ENCODE measurements at places on chromosomes 13 and 19. TPM values are rescaled to one million over a fixed set of nuclear protein-coding genes. Genes with fewer than 3 reads are reported as not detected.

The MTUS2 gene
- total RNA-seq: 0.02 TPM

- H3K27ac ChIP-seq: no peak overlapping the region
- no peak for DNase-seq
- H3K27me3 ChIP-seq: peaks cover 25% of the 10 kb centered on the region
- H3K36me3 ChIP-seq: no peaks in the 10 kb centered on the region
- H3K4me3 ChIP-seq: no peak overlapping the region
These were observed 6.5 kb downstream of the MLNR start for GRCh38 chr13:49226613-49227012.

DNA sequence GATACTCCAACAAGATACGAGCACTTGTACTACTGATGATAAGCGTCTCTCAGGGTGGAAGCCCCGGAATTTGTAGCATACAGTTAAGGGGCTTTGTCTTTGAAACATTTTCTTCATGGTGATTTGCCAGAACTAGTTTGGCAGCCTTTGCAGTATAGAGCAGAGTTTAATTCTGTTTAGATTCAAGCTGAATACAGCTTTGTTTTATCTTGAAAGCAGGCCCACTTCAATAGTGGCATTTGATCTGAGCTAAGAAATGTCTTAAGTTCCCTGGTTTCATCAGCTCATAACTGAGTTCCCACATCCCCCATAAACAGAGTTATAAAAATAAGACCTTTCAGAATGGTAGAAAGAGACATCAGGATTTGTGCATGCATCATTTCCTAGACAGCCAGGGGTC lies 125.9 kb downstream of the MIPEP start:
- H3K36me3 ChIP-seq: no peaks in the 10 kb centered on the region
- no peaks in the 10 kb centered on the region for H3K27me3 ChIP-seq
- H3K4me3 ChIP-seq: no peak overlapping the region

DNA sequence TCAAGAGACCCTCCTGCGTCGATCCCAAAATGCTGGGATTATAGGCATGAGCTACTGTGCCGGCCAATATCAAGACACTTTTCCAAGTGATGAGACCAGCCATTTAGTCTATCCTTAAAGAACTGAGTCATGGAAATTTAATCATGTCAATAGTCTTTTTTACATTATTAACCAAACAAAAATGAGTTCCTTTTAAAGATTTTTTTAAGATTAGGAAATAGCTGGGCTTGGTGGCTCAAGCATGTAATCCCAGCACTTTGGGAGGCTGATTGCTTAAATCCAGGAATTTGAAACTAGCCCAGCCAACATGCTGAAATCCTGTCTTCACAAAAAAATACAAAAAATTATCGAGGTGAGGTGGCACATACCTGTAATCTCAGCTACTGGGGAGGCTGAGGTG lies 16.7 kb upstream of the ZNF564 start:
- no peak overlapping the region for H3K27ac ChIP-seq
- H3K4me3 ChIP-seq: no peak overlapping the region
- no peak for DNase-seq
- peaks cover 7% of the 10 kb centered on the region for H3K4me1 ChIP-seq
- no peaks in the 10 kb centered on the region for H3K36me3 ChIP-seq

The ZNF358 gene
- 14.1 TPM for total RNA-seq

The CCDC8 gene
- total RNA-seq: not detected

DNA sequence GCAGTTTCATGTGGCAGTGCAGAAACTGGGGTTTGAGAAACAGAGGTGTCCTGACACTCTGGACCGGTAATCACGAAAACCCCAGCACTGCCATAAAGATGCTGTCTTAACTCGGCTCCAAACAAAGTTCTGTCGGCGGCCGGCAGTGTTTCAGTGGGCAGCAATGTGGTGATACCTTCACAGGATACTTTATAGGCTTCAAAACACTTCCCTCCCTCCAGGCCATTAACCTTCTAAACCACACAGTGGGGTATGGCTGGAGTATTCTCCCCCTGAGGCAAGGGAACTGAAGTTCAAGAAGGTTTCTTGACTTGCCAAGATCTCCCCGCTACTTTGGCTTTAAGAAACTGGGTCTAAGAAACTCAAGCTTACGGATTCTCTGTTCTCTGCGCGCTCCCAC lies 1.1 kb downstream of the RUBCNL start:
- H3K27me3 ChIP-seq: peaks cover 34% of the 10 kb centered on the region
- DNase-seq: no peak
- H3K36me3 ChIP-seq: peaks cover 3% of the 10 kb centered on the region
- H3K27ac ChIP-seq: no peak overlapping the region
- H3K4me3 ChIP-seq: peak overlapping the region; percentile 88

DNA sequence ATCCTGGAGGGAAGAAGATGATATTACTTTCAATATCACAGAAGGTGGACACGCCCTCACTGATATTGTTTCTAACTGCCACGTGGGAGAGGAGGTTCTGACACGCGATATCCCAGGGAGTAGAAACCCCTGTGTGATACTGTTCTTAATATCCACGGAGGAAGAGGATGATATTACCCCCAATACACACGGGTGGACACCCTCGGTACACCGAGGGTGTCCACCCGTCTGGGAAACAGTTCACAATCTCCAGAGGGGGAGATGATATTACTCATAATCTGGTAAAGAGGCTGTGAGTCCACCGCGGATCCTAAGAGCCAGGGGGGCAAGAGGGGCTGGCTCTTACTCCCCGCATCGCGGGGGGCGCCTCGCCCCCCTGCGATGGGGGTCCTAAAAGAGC lies 29.7 kb upstream of the RGCC start:
- DNase-seq: no peak
- peak overlapping the region; percentile 69 for H3K4me3 ChIP-seq
- H3K36me3 ChIP-seq: no peaks in the 10 kb centered on the region
- no peak overlapping the region for H3K27ac ChIP-seq
- no peaks in the 10 kb centered on the region for H3K27me3 ChIP-seq
- peaks cover 5% of the 10 kb centered on the region for H3K4me1 ChIP-seq

GRCh38 chr19:48926909-48927308 lies 6.6 kb upstream of the DHDH start:
- DNase-seq: peak; percentile 6
- no peak overlapping the region for H3K27ac ChIP-seq
- peak overlapping the region; percentile 24 for H3K4me3 ChIP-seq
- H3K4me1 ChIP-seq: peaks cover 11% of the 10 kb centered on the region
- H3K36me3 ChIP-seq: no peaks in the 10 kb centered on the region

DNA sequence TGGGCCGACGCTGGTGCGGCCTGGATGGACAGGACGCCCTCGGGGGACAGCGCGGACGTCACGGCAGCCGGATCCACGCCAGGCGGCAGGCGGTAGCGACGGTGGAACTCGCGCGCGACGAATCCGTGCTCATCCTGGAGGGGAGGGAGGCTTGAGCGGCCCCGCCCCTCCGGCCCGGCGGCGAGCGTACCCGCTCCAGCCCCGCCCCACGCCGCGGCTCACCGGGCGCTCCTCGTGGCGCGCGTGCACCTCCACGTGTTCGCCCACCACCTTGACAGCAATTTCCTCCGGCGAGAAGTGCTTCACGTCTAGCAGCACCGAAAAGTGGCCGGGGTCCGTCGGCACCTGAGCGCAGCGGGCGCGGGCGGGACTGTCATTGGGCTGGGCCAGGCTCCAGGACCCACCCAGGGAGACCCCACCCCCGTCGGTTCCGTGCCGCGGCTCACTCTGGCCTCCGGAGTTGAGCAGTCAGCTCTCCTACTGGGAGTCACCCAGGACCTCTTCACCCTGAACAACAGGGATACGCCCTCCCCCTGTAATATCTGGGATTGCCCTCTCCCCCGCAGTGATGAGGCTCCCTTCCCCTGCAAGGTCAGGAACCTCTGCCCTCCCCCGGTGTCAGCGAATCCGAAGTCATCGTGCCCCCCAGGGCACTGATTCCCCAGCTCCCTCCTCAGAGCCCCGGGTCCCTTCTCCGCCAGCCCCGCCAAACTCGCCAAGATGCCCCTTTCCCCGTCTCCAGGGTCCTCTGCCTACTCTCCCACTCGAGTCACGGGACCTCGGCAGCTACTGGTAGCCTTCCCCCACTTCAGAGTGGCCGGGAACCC lies 1.1 kb downstream of the HSPB6 start:
- peaks cover 6% of the 10 kb centered on the region for H3K27me3 ChIP-seq
- peak overlapping the region; percentile 54 for H3K4me3 ChIP-seq
- peak; percentile 70 for DNase-seq
- peaks cover 41% of the 10 kb centered on the region for H3K4me1 ChIP-seq

- no peak overlapping the region for H3K4me3 ChIP-seq
- H3K27me3 ChIP-seq: no peaks in the 10 kb centered on the region
- no peak for DNase-seq
These were observed 150.9 kb downstream of the SPRY2 start for GRCh38 chr13:80189889-80190597.

- no peaks in the 10 kb centered on the region for H3K4me1 ChIP-seq
- DNase-seq: no peak
- H3K4me3 ChIP-seq: no peak overlapping the region
- H3K27ac ChIP-seq: no peak overlapping the region
These were observed 47.1 kb upstream of the MBNL2 start for GRCh38 chr13:97175041-97175440.

GRCh38 chr13:39930544-39931444 lies 275.3 kb downstream of the COG6 start:
- peaks cover 26% of the 10 kb centered on the region for H3K4me1 ChIP-seq
- H3K4me3 ChIP-seq: peak overlapping the region; percentile 42
- DNase-seq: no peak
- no peaks in the 10 kb centered on the region for H3K27me3 ChIP-seq

The IZUMO4 gene
- 36.9 TPM for total RNA-seq

DNA sequence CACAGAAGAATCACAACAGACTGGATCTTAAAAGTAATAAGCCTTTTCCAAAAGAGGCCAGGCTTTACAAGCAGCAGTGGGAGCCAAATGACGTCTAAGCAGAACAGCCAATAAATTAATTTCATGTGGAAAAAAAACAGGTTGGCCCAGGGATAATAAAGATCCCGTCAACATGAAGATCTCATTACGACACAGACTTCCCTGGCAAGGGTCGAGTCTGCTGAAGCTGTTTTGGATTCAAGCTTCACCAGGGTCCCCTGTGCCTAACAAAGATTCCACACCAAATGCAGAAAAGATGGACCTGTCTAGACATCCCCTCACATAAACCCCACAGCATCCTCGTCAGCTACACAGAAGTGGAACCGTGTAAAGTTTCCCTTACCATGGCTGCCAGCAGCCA lies 215.1 kb upstream of the ZNF507 start:
- H3K27ac ChIP-seq: no peak overlapping the region
- H3K4me3 ChIP-seq: no peak overlapping the region
- H3K4me1 ChIP-seq: no peaks in the 10 kb centered on the region
- DNase-seq: no peak
- H3K27me3 ChIP-seq: no peaks in the 10 kb centered on the region

DNA sequence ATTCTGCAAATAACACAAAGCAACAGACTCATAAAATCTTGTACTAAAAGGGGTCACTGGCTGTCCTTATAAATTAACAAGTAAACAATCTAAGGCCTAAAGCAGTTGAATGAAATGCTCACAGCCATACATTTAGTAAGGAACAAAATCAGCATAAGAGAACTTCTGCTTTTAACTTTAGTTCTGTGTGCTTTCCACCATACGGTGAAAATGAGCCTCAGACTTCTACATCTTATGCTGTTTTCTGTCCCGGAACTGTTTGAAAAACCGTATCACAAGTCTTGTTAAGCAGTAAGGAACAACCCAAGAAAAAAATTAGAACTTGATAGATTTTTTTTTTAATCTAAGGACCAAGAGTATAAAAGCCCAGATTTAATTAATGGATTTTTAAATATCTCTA lies 549.1 kb upstream of the MIR17HG start:
- no peak overlapping the region for H3K4me3 ChIP-seq
- no peaks in the 10 kb centered on the region for H3K4me1 ChIP-seq
- no peak overlapping the region for H3K27ac ChIP-seq
- no peak for DNase-seq
- no peaks in the 10 kb centered on the region for H3K36me3 ChIP-seq
- no peaks in the 10 kb centered on the region for H3K27me3 ChIP-seq

GRCh38 chr13:49530457-49530856 lies 34.7 kb downstream of the PHF11 start:
- H3K36me3 ChIP-seq: peaks cover 4% of the 10 kb centered on the region
- H3K4me1 ChIP-seq: peaks cover 4% of the 10 kb centered on the region
- peak overlapping the region; percentile 18 for H3K27ac ChIP-seq
- no peaks in the 10 kb centered on the region for H3K27me3 ChIP-seq

DNA sequence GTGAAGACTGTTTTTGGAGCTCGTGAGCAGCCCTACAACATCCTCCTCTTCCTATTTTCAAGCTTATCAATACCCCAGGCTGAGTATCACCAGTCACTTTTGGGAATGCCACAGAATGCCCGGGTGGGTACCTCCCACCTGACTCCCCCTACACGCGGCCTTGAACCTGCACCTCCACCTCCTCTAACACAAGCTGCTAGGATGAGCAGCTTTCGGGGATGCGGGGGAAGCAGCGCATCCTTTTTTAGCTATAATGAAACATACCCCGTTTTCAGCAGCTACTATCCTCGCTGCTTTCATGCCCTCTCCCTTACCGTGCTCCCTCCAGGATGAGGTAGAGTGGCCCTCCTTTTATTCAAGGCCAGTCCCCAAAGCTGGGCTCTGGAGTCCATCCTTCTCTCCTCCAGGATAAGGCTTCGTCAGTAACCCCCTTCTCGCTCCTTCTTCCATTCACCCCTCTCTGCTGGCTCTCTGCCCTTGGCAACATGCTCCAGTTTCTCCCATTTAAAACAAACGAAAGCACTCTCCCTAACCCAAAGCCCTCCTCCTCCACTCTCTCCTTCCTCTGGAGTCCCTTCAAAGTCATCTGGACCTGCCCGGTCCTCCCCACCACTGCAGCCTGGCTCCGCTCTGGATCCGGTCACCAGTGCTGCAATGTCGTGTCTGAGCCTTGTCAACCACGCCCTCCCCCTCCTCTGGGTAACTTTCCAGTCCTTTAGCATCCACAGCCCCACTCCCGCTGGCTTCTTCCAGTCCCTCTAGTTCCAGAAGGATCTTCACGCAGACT lies 55.3 kb downstream of the STK24 start:
- H3K27me3 ChIP-seq: no peaks in the 10 kb centered on the region
- H3K27ac ChIP-seq: peak overlapping the region; percentile 19
- DNase-seq: no peak
- peaks cover 96% of the 10 kb centered on the region for H3K4me1 ChIP-seq
- H3K36me3 ChIP-seq: no peaks in the 10 kb centered on the region
- H3K4me3 ChIP-seq: no peak overlapping the region

The ZAR1L gene
- total RNA-seq: not detected
